ENCODE measurements at places on chromosomes 1 and 21.

- DNase-seq, result no peak
These were observed at the start of gene BECN2 for GRCh38 chr1:241957692-241958494. Gene BECN2, plus strand, starts transcription at chr1:241957767. Its CDS starts 0 bp downstream, at chr1:241957767.

- no peak for DNase-seq
These were observed 2.6 kb downstream of the SH3BGRL3 start for GRCh38 chr1:26282401-26282918.

DNA sequence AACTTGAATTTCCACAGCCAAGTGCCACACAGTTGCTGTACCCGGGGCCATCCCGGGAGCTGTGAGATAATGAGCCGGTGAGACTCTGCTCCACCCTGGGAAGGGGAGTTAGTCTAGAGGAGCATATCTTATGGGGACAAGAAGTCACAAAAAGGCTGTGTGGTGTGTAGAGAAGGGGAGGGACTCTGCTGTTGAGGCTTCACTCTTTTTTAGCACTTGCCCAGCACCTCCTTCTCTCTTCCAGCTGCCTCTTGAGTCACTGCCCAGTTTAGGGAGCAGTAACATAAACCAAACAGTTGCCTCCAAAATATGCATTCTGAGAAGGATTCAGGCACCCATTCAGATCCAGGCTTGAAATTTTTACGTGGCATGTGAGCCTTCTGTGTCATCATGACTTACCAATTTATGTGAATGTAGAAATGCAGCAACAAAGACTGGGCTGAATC, 744 bp upstream of the WDR26 start:
- no peak for DNase-seq

DNA sequence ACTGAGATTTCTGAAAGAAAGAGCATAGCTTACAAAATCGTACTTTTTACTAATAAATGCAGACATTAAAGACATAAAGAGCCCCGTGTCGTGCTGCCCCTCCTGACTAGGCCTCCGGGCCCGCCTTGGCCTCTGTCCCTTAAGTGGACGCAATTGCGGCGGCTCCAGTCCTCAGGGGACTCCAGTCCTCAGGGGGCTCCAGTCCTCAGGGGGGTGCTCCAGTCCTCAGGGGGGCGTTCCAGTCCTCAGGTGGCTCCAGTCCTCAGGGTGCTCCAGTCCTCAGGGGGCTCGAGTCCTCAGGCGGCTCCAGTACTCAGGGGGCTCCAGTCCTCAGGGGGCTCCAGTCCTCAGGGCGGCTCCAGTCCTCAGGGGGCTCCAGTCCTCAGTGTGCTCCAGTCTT, 10.6 kb upstream of the OR2M2 start:
- DNase-seq, result no peak

- DNase-seq, result no peak
These were observed 11.0 kb upstream of the SERBP1 start for GRCh38 chr1:67441183-67441582.

DNA sequence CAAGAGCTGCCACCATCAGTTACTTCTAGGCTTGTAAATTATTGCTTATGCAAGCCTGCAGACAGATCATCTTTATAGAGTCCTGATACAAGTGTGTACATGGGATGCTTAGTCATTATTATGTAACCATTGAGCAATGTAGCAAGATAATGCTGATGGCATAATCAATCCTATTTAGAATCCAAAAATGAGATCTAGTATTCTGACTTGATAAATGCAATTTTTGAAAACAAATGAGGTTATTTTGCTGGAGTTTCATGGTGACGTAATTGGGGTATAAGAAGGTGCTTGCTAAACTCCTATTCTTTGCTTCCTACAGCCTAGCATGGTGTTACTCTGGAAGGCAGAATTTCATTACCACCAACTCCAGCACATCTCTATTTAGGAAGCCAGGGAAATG, 801.7 kb upstream of the PRMT6 start:
- no peak for DNase-seq

GRCh38 chr1:176110203-176110602, 96.9 kb downstream of the COP1 start:
- DNase-seq, result no peak

GRCh38 chr1:167950569-167950968, 13.7 kb upstream of the MPC2 start:
- no peak for DNase-seq

- no peak for DNase-seq
These were observed 468.2 kb upstream of the VAMP3 start for GRCh38 chr1:7302873-7303272.

GRCh38 chr1:99818063-99818699, 32.0 kb upstream of the AGL start:
- DNase-seq, result no peak

DNA sequence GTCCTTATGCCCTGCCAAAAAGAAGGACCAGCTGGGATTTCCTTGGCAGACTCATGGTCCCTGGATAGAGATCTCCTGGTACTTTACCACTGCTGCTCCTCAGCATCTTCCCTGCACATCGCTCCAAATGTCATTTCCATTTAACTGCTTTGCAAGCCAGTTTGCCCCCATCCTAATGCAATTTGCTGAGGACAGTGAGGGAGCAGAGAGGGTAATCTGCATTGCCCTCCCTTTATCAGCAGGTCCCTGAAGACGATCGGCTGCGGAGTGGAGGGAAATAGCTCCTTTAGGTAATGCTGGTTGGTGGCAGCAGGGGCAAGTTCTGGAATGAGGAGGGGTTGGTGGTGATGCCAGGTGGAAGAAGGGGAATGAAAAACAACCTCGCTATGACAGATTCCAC, 2.7 kb downstream of the PLXNA2 start:
- no peak for DNase-seq

DNA sequence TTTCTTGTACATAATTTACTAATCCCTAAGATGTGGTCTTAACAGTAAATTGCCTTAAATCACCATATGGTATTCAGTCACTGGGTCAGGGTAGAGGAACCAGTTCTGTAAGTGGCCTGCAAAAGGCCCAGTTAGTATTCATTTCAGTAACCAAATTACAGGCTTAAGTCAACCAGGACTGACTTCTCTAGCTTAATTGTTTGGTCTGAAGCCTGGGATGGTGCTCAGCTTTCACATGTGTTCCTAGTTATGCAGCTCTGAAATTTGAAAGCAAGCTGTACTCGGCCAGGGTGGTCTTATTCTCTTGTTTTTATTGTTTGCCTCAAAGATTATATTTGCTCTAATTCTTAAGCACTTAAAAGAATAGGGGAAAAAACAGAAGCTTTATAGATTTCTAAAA, 144.6 kb downstream of the MAGI3 start:
- DNase-seq, result no peak

- no peak for DNase-seq
These were observed 664.4 kb downstream of the PTPRU start for GRCh38 chr1:29900712-29901111.
